ENCODE measurements at places on chromosomes 13 and 19.
A peak's percentile ranks its signal among the peaks of the same experiment; 100 is the strongest.

DNA sequence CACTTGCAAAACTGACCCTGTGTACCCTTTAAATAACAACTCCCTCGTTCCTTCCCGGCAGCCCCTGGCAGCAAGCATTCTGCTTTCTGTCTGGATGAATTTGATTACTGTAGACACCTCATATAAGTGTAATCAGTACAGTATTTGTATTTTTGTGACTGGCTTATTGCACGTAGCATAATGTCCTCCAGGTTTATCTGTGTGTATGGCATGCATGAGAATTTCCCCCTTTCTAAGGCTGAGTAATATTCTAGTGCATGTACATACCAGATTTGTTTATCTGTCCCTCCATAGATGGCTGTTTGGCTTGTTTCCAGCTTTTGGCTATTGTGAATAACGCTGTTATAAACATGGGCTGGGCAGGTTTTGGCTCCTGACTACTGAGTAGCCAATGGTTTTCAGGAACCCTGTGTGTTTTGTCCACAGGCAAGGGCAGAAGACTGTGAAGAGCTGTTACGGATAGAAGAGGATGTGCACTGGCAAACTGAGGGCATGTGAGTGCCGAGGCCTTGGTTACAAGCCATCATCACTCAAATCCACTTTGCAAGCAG lies 98.0 kb downstream of the ESD start:
- DNase-seq = no peak

DNA sequence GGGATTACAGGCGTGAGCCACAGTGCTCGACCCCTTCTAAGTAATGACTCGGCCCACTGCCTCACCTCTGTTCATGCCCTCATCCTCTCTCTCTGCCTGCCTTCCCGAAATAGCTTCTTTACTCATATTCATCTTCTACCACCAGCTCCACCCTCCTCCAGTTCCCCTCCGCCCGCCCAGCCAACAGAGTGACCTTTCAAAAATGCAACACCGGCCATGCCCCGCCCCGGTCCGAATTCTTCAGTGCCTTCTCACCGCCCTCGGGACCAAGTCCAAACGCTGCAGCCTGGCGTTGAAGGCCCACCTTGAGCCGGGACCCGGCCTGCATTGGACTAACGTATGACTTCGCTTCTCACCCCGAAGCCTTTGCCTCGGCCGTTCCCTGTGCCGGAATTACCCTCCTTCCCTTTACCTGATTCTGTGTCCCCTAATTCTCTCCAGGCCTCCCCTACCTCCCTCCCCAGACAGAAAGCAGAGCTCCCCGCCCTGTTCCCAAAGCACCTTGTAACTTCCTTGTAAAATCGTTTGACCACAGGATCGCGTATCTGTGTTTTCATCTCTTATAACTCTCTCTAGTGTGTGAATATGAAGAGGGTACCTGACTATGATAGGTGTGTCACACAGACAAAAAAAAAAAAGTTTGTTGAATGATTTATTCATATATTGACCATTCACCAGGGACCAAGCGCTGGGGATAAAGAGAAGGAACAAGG lies 8.1 kb upstream of the MUC16 start:
- no peak for DNase-seq

DNA sequence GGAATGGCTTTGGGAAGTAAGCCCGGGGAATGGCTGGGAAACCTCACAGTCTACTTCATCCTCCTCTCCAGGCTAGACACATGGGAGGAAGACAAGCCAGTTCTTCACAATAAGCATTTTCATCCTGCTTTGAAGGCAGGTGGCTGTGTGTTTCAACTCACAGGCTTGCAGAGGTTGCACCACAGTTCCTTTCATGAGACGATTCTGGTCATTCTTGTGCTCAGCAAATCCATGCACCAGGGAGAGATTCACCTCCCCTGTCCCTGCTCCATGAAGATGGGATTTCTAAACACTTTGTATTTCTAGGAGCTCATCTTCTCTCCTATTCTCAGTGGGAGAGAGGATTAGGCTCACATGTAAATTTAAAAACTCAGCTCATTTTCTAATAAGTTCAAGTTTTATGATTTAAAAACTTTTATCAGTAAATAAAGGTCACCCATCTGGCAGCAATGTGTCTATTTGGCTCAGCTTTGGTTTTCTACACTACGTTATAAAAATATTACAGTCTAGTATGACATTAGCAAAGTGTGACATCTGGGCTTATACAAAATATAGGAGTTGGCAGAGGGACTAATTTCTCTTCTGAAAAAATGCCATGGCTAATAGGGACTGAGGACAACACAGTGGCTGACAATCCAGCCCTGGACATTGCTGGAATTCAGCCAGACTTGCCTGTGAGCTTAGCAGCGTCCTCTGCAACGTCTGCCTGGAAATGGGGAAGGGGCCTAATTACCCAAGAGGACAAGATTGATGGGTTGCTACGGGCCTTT lies 283.2 kb upstream of the SLC10A2 start:
- DNase-seq = peak; percentile 34

DNA sequence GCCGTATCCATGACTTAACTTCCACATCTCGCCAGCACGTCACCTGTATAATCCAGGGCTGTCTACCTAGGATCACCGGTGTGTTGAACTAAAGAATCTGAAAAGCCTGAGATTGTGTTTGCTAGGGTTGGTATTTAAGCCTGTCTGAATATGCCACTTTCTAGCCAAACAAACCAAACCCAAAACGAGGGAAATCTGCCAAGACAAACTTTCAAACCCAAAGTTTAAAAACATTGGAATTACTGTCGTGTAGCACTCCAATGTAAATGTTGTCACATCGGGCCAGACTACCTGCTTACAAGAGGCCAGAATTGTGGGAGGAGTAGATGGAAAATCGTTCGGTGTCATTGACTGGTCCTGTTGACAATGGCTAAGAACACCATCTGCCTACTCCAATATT lies 747.8 kb downstream of the EFNB2 start:
- DNase-seq = no peak

- no peak for DNase-seq
Measured at GRCh38 chr13:102873653-102874052, 27.8 kb downstream of the ERCC5 start.

DNA sequence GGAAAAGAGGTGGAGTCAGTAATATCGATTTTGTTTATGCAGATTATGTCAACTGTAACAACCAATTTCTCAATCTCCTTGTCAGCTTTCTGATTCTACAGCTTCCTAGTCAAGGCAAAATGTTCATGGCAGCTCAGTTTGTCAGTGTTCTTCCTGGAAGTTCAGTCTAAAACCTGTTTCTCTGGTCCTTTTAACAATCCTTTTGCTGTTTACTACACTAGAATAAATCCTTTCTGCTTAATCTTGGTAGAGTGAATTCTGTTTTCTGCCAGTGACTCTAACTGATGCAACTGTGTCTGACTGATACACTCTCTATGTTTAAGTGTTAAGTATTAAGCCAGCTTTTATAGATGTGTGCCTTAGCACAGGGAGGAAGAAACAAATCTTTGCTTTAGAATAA lies 516.9 kb upstream of the KLF12 start:
- no peak for DNase-seq

GRCh38 chr13:45362939-45363338 lies 22.0 kb upstream of the TPT1 start:
- DNase-seq = no peak

- DNase-seq = no peak
Measured at GRCh38 chr19:47228937-47229675, 1.9 kb downstream of the BBC3 start.

DNA sequence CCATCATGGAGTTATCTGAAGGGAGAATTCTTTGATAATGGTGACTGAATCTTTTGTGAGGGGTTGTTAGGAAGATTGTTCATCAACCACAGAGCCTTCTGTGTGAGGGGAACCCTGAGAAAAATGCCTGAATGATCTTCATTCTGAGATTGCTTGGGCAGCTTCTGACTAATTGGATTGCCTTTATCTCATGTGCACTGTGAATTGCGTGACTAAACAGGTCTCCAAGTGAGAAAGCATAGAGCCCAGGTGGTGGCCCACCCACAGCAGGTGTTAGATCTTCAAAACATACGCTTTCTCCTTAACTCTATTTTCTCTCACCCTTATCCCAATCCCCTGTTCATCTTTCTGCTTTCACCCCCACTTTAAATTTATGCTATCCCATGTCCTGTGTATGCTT lies 58.3 kb downstream of the DOCK9 start:
- no peak for DNase-seq

DNA sequence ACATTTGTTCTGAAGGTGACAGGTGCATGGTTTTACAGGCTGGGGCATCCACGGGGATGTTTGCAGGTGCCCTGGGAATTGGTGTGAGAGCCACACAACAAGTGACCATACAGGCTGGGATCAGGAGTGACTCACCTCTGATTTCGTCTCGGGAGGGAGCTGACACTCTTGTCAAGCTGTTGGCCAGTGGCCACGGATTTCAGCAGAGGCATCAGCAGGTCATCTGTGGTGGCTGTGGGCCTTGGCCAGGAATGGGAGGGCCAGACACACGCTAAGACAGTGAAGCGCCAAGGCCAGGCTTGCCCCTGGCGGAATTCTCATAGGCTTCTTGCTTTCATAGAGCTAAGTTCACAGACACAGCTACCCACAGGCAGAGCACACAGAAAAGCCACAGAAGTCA lies 108.6 kb downstream of the HSPH1 start:
- no peak for DNase-seq

DNA sequence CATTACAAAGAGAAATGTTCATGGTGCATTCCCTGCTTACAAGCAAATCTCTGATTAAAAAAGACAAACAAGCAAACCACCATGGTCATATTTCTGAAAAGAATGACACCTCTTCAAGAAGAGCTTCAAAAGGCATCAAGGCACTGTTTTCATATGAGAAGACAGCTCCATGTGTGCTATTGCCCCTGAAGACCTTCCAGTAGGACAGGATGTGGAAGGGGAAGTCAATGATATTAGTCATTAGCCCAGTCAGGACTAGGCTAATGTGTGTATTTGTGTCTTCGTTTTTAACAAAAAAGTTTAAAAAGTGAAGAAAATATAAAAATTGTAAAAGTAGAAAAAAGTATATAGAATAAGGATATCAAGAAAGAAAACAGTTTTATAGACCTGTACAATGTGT lies 534.7 kb upstream of the ARGLU1 start:
- no peak for DNase-seq

- no peak for DNase-seq
Measured at GRCh38 chr19:56660381-56661107, 11.0 kb downstream of the ZNF835 start.

DNA sequence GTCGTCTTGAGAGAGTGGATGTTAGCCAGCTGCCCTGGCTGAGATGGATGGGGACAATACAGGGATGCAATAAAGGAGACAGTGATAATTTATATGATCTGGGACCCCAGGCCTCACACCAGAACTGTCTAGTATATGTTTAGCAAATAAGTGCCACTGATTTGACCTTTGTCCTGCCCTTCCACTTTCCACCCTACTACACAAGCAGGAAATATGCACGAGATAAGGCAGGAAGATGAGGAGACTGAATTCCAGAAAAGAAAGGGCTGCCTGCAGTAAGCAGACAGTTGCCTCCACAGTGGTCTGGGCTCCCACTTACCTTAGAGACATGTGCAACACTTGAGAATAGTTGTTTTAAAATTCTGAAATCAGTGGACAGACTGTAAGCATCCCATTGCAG lies 80.2 kb upstream of the ZNF91 start:
- DNase-seq = no peak

DNA sequence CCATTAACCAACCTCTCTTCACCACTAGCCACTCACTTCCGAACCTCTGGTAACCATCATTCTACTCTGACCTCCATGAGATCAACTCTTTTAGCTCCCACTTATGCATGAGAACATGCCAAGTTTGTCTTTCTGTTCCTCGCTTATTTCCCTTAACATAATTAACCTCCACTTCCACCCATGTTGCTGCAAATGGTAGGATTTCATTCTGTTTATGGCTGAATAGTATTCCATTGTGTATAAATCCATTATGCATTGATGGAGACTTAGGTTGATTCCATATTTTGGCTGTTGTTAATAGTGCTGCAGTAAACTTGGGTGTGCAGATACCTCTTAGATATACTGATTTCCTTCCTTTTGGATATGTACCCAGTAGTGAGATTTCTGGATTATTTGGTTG lies 30.2 kb downstream of the ZNF382 start:
- no peak for DNase-seq

DNA sequence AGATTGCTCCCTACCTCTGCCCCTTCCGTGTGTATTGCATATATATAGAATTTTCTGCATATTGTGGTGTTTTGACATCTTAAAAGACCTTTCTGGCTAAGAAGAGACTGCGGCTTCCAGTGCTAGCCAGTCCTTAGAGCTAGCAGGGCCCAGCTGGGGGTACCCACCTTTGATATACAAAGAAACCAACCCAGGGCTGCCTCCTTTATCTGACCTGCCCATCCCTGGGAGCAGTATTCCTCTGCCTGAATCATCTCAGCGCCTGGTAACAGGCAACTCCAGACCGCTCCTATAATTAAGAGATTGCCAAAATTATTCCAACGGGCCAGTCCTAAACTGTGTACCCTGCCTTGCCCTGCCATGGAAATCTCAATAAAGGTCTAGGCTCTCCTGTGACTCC lies 186.3 kb upstream of the RNF113B start:
- DNase-seq = no peak

DNA sequence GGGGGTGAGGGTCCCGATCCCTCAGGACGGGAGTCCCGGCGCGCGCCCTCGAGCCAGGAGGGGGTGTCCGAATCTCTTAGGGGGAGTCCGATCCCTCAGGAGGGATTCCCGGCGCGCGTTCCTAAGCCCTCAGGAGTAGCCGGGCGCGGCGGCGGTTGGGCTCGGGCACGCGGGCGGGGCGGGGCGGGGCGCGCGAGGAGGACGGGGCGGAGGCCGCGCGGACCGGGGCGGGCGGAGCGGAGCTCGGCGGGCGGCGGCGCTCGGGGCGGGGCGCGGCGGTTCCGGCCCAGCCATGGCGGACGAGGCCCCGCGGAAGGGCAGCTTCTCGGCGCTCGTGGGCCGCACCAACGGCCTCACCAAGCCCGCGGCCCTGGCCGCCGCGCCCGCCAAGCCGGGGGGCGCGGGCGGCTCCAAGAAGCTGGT lies at the start of gene CUL4A:
Gene CUL4A (plus strand): TSS at position 278 of the 423 bp plus-strand sequence. CDS start 15 bp downstream, at position 293.
- DNase-seq = peak; percentile 85

GRCh38 chr13:46211116-46211482 lies 629 bp upstream of the LRRC63 start:
- no peak for DNase-seq

- peak; percentile 38 for DNase-seq
Measured at GRCh38 chr19:9935506-9936325, 599 bp downstream of the OLFM2 start.

- DNase-seq = no peak
Measured at GRCh38 chr19:4537953-4538600, 1.8 kb downstream of the LRG1 start.

DNA sequence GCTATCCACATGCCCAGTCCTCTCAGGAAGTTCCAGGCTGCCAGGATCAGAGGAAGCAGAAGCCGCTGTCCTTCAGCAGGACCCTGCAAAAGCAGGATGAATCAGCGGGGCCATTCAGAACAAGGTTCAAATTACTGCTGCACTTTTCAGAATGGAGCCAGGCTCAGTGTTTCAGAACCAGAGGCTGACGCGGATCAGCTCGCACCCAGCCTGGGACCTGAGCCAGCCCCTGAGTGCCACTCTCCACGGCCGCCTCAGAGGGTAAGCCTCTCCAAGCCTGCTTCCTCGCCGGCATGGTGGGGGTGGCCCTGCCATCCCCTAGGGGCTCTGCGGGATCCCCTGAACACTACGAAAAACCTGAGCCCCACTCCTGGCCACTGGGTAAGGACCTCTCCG lies 24.7 kb downstream of the RASA3 start:
- DNase-seq = peak; percentile 42
